Stimulated activated CD4-positive, alpha-beta T cell treated with anti-CD3 and anti-CD28 coated beads, TNF-alpha, amount 100 ng/mL, for 4 hours (primary cell): ENCODE measurements at places on chromosomes 6 and 20.

DNA sequence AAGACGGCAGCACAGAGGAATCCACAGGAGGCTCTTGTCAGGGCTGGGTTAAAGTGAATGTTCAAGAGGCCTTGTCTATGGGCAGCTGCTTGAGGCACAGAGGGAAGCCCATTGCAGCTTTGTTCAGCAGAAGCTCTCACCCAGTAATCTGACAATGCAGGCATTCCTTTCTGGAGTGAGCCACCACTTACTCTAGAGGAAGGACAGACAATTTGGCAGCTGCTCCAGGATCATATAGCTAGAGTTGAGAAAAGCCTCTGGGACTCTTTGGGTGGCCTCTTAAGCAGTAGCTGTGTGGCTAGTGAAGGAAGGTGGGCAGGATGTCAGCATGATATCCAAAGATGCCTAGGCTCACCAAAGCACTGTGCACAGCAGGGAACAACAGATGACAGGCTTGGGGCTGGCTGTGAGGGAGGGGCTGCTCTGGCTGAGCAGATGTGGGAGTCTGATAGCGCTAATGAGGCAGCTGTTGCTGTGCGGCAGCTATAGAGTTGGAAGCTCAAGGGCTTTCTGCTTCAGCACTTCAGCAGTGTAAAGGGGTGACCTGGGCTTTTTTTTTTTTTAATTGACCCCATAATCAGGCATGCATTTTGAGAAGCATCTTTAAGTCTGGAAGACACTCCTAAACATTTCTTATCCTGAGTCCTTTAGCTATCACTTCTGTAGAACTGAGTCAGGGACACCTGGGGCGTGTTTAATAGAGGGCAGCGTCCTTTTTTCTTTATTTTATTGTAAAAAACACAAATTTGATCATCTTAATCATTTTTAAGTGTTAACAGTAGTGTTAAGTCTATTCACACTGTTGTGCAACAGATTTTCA is 27.2 kb downstream of the CMTR1 start:
- DNase-seq, result no peak

DNA sequence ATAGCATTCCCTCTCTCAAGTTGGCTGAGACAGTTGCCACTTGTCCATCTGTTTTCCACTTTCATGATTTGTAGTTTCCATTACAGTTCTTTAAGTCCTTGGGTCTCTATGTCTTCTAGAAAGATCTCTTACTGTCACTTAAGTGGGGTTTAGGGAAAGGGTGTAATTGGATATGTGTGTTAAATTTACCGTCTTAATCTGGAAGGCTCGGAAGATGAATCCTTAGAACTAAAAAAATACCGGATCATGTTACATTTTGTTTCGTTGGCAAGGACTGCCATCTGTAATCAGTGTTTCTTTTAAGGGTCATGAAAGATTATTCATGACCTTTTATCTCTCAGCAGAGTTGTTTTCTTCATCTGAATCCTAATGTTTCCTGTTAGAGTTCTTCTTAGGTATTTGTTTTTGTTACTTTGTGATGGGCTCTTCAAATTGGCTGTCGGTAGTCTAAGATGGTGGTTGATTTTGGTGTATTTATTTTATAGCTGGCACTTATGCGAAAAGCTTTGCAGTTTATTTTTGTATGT is 21.8 kb upstream of the BTBD3 start:
- DNase-seq, result no peak

GRCh38 chr6:111589366-111589765 is 16.3 kb downstream of the TRAF3IP2 start:
- DNase-seq, result no peak

DNA sequence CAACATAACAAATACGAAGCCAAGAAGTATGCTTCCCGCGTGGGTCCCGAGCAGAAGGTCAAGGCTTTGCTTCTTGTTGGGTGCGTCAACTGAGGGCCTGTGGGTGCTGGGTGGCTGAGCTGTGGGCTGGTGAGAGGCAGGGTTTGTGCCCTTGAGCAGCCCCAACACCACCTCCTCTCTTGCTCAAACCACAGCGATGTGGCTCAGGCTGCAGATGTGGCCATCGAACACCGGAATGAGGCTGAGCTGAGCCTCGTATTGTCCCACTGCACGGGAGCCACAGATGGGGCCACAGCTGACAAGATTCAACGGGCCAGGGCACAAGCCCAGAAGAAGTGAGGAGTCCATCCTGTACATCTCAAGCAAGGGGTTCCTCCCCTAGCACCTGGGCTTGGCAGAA is 7.0 kb upstream of the PTPRA start:
- DNase-seq, result no peak

GRCh38 chr6:98107801-98108200 is 726.6 kb upstream of the POU3F2 start:
- DNase-seq, result no peak

GRCh38 chr20:38181207-38181801 is 16.2 kb upstream of the TGM2 start:
- no peak for DNase-seq

- DNase-seq, result no peak
Observed at GRCh38 chr6:139940741-139941729, 566.6 kb upstream of the CITED2 start.

DNA sequence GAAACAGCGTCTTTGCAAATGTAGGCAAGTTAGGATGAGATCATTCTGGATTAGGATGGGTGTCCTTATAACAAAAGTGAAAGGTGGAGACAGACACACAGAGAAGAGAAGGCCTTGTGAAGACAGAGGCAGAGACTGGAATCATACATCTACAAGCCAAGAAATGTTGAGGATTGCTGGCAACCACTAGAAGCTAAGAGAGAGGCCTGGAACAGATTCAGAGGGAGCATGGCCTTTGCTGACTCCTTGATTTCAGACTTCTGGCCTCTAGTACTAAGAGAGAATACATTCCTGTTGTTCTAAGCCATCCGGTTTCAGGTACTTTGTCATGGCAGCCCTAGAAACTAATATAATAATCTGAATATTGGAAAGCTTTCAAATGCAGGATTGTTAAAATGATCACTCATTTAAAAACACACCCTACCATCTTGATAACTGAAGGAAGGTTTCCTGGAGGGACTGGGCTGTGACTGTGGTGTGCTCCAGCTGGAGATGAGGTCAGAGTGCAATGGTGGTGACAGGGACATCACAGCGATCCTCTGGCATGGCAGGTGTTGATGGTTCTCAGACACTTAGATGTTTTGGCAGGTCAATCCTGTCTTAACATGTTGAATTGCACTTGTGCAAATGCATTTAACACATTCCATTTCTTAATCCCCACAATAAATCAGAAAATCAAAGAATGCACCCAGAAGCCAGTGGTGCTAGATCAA is 25.1 kb downstream of the CD83 start:
- no peak for DNase-seq

- no peak for DNase-seq
Observed at GRCh38 chr6:151065027-151065815, 174.5 kb upstream of the AKAP12 start.

- DNase-seq, result no peak
Observed at GRCh38 chr6:39440039-39440426, 117.5 kb upstream of the KCNK16 start.
